Activated T-cell treated with anti-CD3 and anti-CD28 coated beads, Interleukin-2, amount 50 U/mL, for 72 hours (primary cell): ENCODE measurements at places on chromosomes 12 and 14. TPM values are rescaled to one million over a fixed set of nuclear protein-coding genes. Genes with fewer than 3 reads are reported as not detected.

GRCh38 chr12:6868211-6869048 is 1.1 kb downstream of the TPI1 start:
- peaks cover 16% of the 10 kb centered on the region for H3K36me3 ChIP-seq
- no peak for DNase-seq
- no peaks in the 10 kb centered on the region for H3K27me3 ChIP-seq

Gene GPR132
- 38.2 TPM for total RNA-seq

- no peak overlapping the region for H3K4me3 ChIP-seq
- no peaks in the 10 kb centered on the region for H3K4me1 ChIP-seq
- H3K27ac ChIP-seq: no peak overlapping the region
- peaks cover 2% of the 10 kb centered on the region for H3K36me3 ChIP-seq
- DNase-seq: no peak
- H3K27me3 ChIP-seq: peaks cover 19% of the 10 kb centered on the region
Observed at GRCh38 chr12:46701356-46701755, 124.4 kb downstream of the SLC38A4 start.

DNA sequence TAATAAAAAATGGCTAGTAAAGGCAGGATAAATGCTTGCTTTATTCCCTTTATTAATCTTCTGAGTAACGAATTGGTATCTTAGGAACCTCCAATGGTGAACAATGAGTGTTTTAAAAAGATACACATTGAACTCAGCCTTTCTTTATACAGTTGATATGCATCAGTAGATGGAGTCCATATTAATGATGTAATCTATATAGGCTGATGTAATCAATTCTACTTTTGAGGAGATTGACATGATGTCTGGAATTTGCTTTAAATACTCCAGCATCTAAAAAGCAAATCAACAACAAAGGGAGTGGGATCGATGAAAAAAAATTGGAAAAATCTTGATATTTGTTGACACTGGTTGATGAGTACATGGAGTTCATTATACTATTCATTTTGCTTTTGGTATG is 106.2 kb downstream of the ANO4 start:
- H3K4me1 ChIP-seq: no peaks in the 10 kb centered on the region
- no peak for DNase-seq
- H3K4me3 ChIP-seq: no peak overlapping the region
- H3K36me3 ChIP-seq: no peaks in the 10 kb centered on the region
- H3K27ac ChIP-seq: no peak overlapping the region
- no peaks in the 10 kb centered on the region for H3K27me3 ChIP-seq

DNA sequence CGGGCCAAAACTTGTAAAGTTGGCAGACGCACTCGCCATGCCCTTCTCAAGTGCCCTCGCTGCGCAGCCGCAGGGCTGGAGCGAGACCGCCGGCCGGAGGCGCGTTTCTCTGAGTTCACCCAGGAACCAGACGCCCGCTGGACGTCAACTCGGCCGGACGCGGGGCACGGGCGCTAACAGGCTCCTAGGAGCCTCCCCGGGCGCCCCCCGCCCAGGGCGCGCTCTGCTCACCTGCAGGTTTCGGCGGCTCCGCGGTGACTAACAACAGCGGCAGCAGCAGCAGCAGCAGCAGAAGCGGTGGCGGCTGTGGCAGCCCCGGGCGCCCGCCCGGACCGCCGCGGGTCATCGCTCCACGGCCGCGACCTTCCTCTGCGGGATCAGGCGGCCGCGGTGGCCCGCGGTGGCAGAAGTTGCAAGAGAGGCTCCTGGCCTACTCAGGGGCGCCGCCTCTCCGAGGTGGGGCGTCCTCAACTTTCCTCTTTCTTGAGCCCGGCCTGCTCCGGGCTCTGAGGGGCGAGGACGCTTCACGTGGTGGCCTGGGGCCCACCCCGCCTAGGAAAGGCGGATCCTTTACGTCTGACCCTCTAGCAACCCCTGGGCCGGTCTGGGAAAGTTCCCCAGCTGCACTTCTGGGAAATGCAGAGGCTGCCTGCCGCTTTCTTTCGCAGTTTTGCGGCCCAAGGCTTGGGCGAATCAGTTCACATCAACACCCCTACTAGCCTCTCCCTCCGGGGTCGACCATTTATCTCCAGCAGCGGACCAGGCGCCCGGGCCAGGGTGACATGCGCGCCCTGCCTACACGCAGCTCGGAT is at the start of gene PLBD1:
TSS of gene PLBD1 (minus strand) at position 533 of the 812 bp plus-strand sequence. CDS start at position 346, 187 bp downstream.
- H3K27ac ChIP-seq: no peak within 1 kb of the TSS
- peak; percentile 28 for DNase-seq
- H3K36me3 ChIP-seq: no peaks in the 10 kb centered on the region
- peak within 1 kb of the TSS; percentile 45 for H3K4me3 ChIP-seq

Gene CRACR2A
- total RNA-seq: 20.0 TPM

DNA sequence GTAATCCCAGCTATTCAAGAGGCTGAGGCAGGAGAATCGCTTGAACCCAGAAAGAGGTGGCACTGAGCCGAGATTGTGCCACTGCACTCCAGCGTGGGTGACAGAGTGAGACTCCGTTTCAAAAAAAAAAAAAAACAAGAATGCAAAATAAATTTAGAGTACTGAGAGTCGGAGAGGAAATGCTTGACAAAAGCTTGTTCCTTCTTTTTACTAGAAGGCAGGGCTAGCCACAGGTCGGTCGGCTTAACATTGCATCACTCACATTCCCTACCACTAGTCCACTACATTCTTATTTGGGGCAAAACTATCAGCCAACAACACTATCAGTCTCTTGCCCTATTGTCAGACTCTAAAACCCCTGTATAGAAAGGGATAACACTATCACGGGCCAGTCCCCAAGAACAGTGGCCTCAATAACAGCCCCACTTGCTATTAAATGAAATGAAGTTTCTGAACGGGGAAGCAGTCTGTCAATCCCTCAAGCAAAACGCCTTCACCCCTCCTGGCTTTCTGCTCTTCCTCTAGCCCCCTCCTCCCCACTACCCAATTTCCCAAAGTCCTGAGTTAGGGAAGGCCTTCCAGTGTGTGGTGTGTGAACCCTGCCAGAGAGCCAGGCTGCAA is 1.0 kb downstream of the RNF41 start:
- H3K36me3 ChIP-seq: peaks cover 5% of the 10 kb centered on the region
- peaks cover 42% of the 10 kb centered on the region for H3K4me1 ChIP-seq
- no peaks in the 10 kb centered on the region for H3K27me3 ChIP-seq

DNA sequence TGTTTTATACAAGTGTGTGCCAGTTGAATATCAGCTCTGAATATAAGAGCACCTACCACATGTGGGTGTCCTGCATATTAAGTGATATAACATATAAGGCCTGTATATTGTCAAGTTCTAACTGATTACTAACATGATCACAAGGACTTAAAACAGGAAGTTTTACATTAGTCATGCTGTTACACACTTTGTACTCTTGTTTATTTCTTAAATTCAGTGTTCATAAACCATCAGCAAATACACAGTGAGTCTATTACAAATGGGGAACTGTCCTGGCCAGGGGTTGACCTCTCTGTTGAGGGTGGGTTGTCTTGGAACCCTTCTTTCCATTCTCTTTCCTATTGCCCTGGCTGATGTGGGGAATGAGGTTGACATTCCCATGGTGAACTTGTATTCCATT is 19.1 kb downstream of the HELB start:
- no peaks in the 10 kb centered on the region for H3K27me3 ChIP-seq
- H3K4me3 ChIP-seq: no peak overlapping the region
- DNase-seq: no peak

- peaks cover 8% of the 10 kb centered on the region for H3K27me3 ChIP-seq
- no peak within 1 kb of the TSS for H3K4me3 ChIP-seq
- H3K27ac ChIP-seq: no peak within 1 kb of the TSS
- H3K36me3 ChIP-seq: no peaks in the 10 kb centered on the region
- H3K4me1 ChIP-seq: no peaks in the 10 kb centered on the region
- DNase-seq: no peak
Observed at GRCh38 chr12:55330446-55330845, at the start of gene OR6C3. OR6C3 (plus strand) TSS chr12:55330746; CDS start chr12:55331701, 955 bp downstream.

- no peak overlapping the region for H3K27ac ChIP-seq
- H3K4me3 ChIP-seq: no peak overlapping the region
- H3K36me3 ChIP-seq: no peaks in the 10 kb centered on the region
- peaks cover 42% of the 10 kb centered on the region for H3K4me1 ChIP-seq
- no peak for DNase-seq
- peaks cover 2% of the 10 kb centered on the region for H3K27me3 ChIP-seq
Observed at GRCh38 chr14:56129933-56130332, 11.7 kb downstream of the PELI2 start.

DNA sequence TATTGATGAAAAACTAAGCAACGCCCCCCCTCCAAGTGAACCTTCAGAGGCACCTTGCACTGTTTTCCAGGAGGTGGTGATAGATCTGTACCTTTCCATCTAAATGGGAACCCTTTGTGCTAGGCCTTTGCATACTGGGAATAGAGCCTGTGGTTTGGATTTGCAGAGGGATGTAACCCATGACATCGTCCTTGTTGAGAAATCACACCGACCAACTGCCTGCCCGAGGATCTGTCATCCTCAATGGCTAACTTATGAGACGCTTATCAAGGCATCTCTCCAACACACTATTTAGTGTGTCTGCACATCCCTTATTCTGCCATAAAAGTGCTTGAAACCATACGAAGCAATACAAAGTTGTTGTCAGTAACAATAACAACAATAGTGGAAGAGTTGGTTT is 22.9 kb downstream of the NTN4 start:
- no peaks in the 10 kb centered on the region for H3K4me1 ChIP-seq
- no peak overlapping the region for H3K4me3 ChIP-seq
- H3K36me3 ChIP-seq: no peaks in the 10 kb centered on the region
- H3K27me3 ChIP-seq: peaks cover 69% of the 10 kb centered on the region
- no peak for DNase-seq

Gene MRPL51
- 170 TPM for total RNA-seq

GRCh38 chr12:97545804-97546203 is 83.2 kb downstream of the RMST start:
- no peak overlapping the region for H3K4me3 ChIP-seq
- H3K27ac ChIP-seq: no peak overlapping the region
- no peaks in the 10 kb centered on the region for H3K4me1 ChIP-seq
- DNase-seq: no peak

GRCh38 chr12:49365542-49365941 is 1.7 kb upstream of the SPATS2 start:
- peaks cover 34% of the 10 kb centered on the region for H3K4me1 ChIP-seq
- DNase-seq: no peak
- no peak overlapping the region for H3K27ac ChIP-seq

- no peaks in the 10 kb centered on the region for H3K4me1 ChIP-seq
- peak overlapping the region; percentile 38 for H3K27ac ChIP-seq
- no peak overlapping the region for H3K4me3 ChIP-seq
- H3K27me3 ChIP-seq: no peaks in the 10 kb centered on the region
Observed at GRCh38 chr12:80277732-80278131, 166.3 kb upstream of the PTPRQ start.

Gene NGB
- total RNA-seq: not detected

GRCh38 chr14:65487783-65488494 is 75.4 kb downstream of the FUT8 start:
- no peak overlapping the region for H3K4me3 ChIP-seq
- peaks cover 23% of the 10 kb centered on the region for H3K4me1 ChIP-seq
- no peak overlapping the region for H3K27ac ChIP-seq
- no peak for DNase-seq

GRCh38 chr14:78316786-78317185 is 146.6 kb downstream of the NRXN3 start:
- H3K4me1 ChIP-seq: no peaks in the 10 kb centered on the region
- peaks cover 24% of the 10 kb centered on the region for H3K27me3 ChIP-seq
- no peak for DNase-seq

GRCh38 chr12:108597559-108598471 is at the start of gene TMEM119:
TMEM119 (minus strand) TSS chr12:108598084; CDS start chr12:108592383, 5,701 bp downstream.
- H3K27me3 ChIP-seq: no peaks in the 10 kb centered on the region
- H3K4me1 ChIP-seq: no peaks in the 10 kb centered on the region
- no peak for DNase-seq
- H3K4me3 ChIP-seq: no peak within 1 kb of the TSS

- no peaks in the 10 kb centered on the region for H3K27me3 ChIP-seq
- no peak overlapping the region for H3K4me3 ChIP-seq
- H3K4me1 ChIP-seq: peaks cover 5% of the 10 kb centered on the region
- DNase-seq: no peak
- no peak overlapping the region for H3K27ac ChIP-seq
Observed at GRCh38 chr14:55717621-55718020, 137.6 kb downstream of the KTN1 start.

- peaks cover 4% of the 10 kb centered on the region for H3K36me3 ChIP-seq
- H3K27ac ChIP-seq: no peak overlapping the region
- peaks cover 4% of the 10 kb centered on the region for H3K4me1 ChIP-seq
- H3K4me3 ChIP-seq: no peak overlapping the region
- no peaks in the 10 kb centered on the region for H3K27me3 ChIP-seq
Observed at GRCh38 chr12:12661086-12661856, 34.7 kb downstream of the GPR19 start.

Gene ADSS1
- total RNA-seq: 4.6 TPM

GRCh38 chr12:124738636-124739467 is 124.8 kb downstream of the SCARB1 start:
- H3K4me3 ChIP-seq: no peak overlapping the region
- no peaks in the 10 kb centered on the region for H3K27me3 ChIP-seq
- no peaks in the 10 kb centered on the region for H3K36me3 ChIP-seq
- H3K27ac ChIP-seq: no peak overlapping the region
- H3K4me1 ChIP-seq: peaks cover 24% of the 10 kb centered on the region
- no peak for DNase-seq

DNA sequence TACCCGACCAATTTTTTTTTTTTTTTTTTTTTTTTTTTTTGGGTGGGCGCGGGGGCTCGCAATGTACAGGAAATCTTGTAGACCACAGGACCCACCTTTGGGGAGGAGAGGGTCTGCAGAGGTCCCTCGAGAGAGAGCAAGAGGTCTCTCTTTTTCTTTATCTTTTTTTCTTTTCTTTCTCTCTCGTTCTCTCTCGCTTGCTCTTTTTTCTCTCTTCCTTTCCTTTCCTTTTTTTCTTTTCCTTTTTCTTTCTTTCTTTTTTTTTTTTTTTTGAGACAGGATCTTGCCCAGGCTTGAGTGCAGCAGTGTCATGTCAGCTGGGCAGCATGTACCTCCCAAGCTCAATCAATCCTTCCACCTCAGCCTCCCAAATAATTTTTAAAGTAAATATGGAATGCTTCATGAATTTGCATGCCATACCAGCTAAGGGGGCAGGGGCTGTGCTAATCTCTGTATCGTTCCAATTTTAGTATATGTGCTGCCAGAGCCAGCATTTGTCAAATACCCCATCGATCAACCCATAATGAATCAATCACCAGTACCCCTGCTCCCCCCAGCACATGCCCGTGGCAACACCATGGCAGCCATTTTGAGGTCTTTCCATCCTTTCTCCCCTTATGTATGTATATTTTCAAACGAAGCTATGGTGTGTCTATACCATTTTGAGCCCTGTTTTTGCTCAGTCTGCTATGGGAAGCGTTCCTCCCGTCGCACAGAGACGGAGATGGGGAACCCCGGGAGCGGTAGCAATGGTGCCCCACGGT is 9.3 kb downstream of the PAPLN start:
- peak overlapping the region; percentile 89 for H3K27ac ChIP-seq
- H3K4me3 ChIP-seq: peak overlapping the region; percentile 94
- DNase-seq: no peak
- H3K4me1 ChIP-seq: peaks cover 37% of the 10 kb centered on the region

Gene CISTR
- total RNA-seq: not detected

DNA sequence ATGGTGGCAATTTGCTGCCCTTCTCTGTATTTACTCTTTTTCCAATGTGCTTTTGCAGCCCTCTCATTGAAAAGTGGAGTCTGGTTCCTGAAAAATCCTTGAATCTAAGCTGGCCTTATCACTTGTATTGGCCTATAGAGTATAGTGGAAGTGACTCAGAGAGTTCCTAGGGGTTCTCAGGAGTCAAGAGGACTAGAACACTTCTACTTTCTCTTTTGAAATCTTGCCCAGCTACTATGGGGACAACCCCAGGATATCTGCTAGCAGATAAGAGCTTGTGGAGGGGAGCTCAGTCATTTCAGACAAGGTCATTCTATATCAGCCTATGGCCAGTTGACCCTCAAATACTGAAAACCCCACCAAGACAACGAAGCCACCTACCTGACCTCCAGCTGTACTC is 26.7 kb upstream of the WSCD2 start:
- no peak for DNase-seq
- no peaks in the 10 kb centered on the region for H3K36me3 ChIP-seq
- no peak overlapping the region for H3K27ac ChIP-seq
